ENCODE measurements at places on chromosomes 1 and 21. TPM values are rescaled to one million over a fixed set of nuclear protein-coding genes. Genes with fewer than 3 reads are reported as not detected.

Gene PLA2G2D
- not detected for polyA plus RNA-seq

DNA sequence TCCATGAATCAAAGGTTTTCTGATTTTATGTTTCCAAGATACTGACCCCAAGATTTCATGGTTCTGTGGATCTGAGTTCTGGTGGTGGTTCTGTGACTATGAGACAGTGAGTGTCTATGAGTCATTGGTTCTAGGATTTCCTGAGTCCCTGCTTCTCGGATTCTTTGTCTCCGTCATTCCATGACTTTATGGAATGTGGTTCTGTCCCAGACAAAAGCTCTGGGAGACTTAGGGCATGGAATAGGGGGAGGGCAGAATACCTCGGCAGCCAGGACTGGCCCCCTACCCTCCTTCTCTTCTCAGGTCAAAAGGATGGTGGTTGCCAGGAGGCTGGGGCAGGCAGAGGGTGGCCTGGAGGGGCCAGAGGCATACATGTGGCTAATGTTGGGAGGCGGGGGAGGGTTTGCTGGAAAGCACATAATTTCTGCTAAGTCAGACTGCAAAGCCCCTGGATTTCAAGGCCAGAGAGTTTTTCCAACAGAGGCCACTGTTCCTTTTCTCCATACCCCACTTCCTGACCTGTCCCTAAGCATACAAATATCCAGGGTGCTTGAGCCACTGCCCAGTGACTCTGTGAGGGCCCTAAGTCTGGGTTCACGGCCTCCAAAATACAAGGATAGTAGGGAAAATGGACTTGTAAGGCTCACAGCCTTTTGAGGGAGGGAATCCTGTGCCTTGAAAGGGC is 17.2 kb downstream of the CDCP2 start:
- no peak overlapping the region for H3K27ac ChIP-seq
- no peak for DNase-seq
- no peaks in the 10 kb centered on the region for H3K4me1 ChIP-seq
- no peak overlapping the region for H3K4me3 ChIP-seq

GRCh38 chr1:91440847-91441246 is 36.2 kb upstream of the HFM1 start:
- H3K4me1 ChIP-seq = no peaks in the 10 kb centered on the region
- no peak overlapping the region for H3K27ac ChIP-seq
- H3K36me3 ChIP-seq = no peaks in the 10 kb centered on the region

- H3K36me3 ChIP-seq = no peaks in the 10 kb centered on the region
- DNase-seq = no peak
- H3K4me3 ChIP-seq = no peak overlapping the region
- no peaks in the 10 kb centered on the region for H3K4me1 ChIP-seq
Observed at GRCh38 chr21:33151941-33152731, 77.6 kb upstream of the IFNAR2 start.

GRCh38 chr1:59742526-59742925 is 72.2 kb upstream of the HOOK1 start:
- H3K4me3 ChIP-seq = no peak overlapping the region
- peaks cover 11% of the 10 kb centered on the region for H3K36me3 ChIP-seq
- H3K27ac ChIP-seq = no peak overlapping the region
- no peaks in the 10 kb centered on the region for H3K27me3 ChIP-seq
- DNase-seq = no peak

- H3K4me1 ChIP-seq = peaks cover 2% of the 10 kb centered on the region
- no peak overlapping the region for H3K27ac ChIP-seq
- H3K36me3 ChIP-seq = no peaks in the 10 kb centered on the region
Observed at GRCh38 chr1:100028765-100029164, 59.0 kb downstream of the SLC35A3 start.

DNA sequence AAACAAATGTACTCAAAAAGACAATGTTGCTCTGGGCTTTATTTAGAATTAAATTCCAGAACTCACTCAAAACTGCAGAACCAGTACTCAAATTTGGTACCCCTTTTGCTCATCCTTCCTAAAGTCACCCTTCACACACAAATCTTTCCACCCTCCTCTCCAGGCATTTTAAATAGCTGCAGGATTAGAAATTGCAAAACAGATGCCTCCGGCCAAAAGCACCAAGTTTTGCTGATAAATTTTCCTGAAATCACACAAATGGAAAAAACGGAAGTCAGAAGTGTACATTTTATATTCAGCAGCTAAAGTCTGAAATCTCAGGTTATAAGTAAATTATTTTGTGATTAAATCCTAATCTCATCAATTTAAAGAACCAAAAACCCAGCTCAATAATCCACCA is 147.0 kb downstream of the NRIP1 start:
- H3K36me3 ChIP-seq = no peaks in the 10 kb centered on the region
- no peak for DNase-seq
- no peaks in the 10 kb centered on the region for H3K27me3 ChIP-seq
- peaks cover 3% of the 10 kb centered on the region for H3K4me1 ChIP-seq
- no peak overlapping the region for H3K27ac ChIP-seq
- H3K4me3 ChIP-seq = no peak overlapping the region

Gene PAPPA2
- polyA plus RNA-seq = 3.3 TPM

DNA sequence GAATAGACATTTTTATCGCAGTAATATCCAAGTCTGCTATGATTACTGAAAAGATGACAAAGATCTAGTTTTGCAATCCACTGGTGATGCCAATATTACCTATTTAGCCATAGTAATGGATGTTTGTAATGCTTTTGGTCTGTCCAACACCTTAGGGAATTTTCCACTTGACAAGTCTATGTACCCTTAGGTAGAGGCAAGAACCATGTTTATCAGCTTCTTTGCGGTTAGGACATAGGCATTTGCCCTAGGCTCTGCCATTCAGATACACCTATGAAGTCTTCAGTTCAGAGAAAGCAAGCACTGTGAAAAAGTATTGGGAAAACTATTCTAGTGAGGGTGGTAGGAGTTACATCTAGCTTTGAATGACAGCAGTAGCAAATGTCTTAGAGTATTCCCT is 40.2 kb upstream of the SLC35D1 start:
- no peaks in the 10 kb centered on the region for H3K27me3 ChIP-seq
- no peak overlapping the region for H3K27ac ChIP-seq
- H3K4me3 ChIP-seq = no peak overlapping the region
- no peaks in the 10 kb centered on the region for H3K4me1 ChIP-seq

Gene C1orf210
- polyA plus RNA-seq = 1.7 TPM

Gene RSPO1
- not detected for polyA plus RNA-seq

GRCh38 chr1:153362187-153362775 is 4.6 kb downstream of the S100A9 start:
- H3K4me3 ChIP-seq = no peak overlapping the region
- no peaks in the 10 kb centered on the region for H3K4me1 ChIP-seq
- H3K36me3 ChIP-seq = no peaks in the 10 kb centered on the region
- peaks cover 4% of the 10 kb centered on the region for H3K27me3 ChIP-seq
- DNase-seq = no peak

DNA sequence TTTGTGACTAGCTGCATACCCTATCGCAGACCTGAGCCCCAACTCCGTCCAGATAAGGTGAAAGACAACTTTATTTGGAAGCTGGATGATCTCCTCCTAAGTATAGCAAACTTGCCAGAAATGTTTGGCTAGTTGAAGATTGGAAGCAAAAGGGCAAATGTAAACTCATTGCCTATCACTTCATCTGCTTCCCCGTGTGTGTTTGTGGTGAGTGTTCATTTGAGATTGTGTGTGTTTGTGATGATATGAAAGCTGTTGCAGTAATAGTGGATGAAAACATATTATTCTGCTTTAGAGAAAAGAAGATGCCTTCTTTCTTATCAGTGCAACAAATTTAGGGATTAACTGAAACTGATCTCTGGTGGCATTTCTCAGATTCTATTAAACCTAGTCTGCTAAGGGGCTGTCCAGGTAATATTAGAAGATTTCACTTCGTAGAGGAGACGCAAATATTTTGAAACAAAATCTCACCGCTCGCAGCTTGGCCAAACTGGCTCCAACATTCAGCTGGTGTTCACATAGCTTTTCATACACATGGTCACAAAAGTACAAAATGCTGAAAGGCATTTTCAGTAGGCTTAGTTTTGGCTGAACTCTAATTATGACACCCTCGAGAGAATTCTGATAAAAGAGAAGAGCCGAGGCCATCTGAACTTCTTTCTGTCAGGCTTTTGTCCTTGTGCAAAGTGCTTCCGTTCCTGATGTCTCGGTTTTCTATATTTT is 1.1 kb downstream of the TBX19 start:
- H3K27ac ChIP-seq = no peak overlapping the region
- H3K4me3 ChIP-seq = no peak overlapping the region
- DNase-seq = no peak
- no peaks in the 10 kb centered on the region for H3K36me3 ChIP-seq
- H3K4me1 ChIP-seq = no peaks in the 10 kb centered on the region

DNA sequence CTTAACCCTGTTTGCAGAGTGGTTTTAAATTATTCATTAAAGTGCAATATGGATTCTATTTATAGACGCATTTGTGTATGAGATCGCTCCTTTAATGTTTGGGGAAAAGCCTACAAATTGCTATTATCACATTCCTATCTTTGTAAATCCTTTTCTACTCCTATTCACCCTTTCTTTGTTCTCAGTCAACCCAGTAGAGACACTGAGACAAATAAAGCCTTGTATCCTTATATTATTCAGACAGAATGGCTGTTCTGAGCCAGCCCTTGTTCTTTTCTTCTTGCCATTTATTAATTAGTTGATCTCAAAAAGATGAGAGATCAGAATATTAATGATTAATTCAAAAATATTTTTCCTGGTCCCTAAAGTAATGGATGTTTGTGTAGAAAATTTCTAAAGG is 8.4 kb downstream of the PCBP3 start:
- no peak overlapping the region for H3K27ac ChIP-seq
- no peaks in the 10 kb centered on the region for H3K27me3 ChIP-seq
- no peak for DNase-seq
- no peaks in the 10 kb centered on the region for H3K4me1 ChIP-seq
- no peak overlapping the region for H3K4me3 ChIP-seq

Gene GPR37L1
- polyA plus RNA-seq = 0.04 TPM

DNA sequence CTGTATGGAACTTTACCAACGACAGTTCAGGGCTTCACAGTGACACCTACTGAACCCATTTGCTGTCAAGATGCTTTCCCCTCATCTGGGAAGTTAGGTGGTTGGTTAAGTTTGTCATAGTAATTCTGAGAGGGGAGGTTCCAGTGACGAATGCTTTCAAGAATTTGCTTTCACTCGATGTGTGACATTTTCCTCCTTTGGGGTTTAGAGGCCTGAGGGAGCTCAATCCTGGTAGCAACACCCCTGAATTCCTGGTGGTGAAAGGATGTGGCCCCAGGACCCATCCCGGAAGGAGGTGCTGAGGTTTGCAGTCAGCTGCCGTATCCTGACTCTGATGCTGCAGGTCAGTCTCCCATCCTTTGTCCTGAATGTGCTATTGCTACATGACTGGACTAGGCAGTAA is 2.8 kb downstream of the PIGV start:
- no peak overlapping the region for H3K4me3 ChIP-seq
- H3K4me1 ChIP-seq = peaks cover 26% of the 10 kb centered on the region
- no peaks in the 10 kb centered on the region for H3K27me3 ChIP-seq
- H3K36me3 ChIP-seq = peaks cover 4% of the 10 kb centered on the region
- no peak for DNase-seq
- no peak overlapping the region for H3K27ac ChIP-seq

GRCh38 chr1:173049322-173049633 is 1.5 kb downstream of the TNFSF18 start:
- H3K27me3 ChIP-seq = no peaks in the 10 kb centered on the region
- no peak overlapping the region for H3K27ac ChIP-seq
- no peak overlapping the region for H3K4me3 ChIP-seq
- no peak for DNase-seq

- no peak overlapping the region for H3K4me3 ChIP-seq
Observed at GRCh38 chr1:165174491-165174890, 182.0 kb downstream of the LMX1A start.

- no peak for DNase-seq
- H3K4me1 ChIP-seq = no peaks in the 10 kb centered on the region
- no peak overlapping the region for H3K27ac ChIP-seq
- H3K27me3 ChIP-seq = no peaks in the 10 kb centered on the region
Observed at GRCh38 chr1:159982280-159982679, 28.2 kb upstream of the SLAMF9 start.

- no peak overlapping the region for H3K4me3 ChIP-seq
- H3K27me3 ChIP-seq = no peaks in the 10 kb centered on the region
- H3K4me1 ChIP-seq = no peaks in the 10 kb centered on the region
Observed at GRCh38 chr1:187862506-187862905, 1033.8 kb downstream of the PLA2G4A start.

Gene PCBP3
- 0.36 TPM for polyA plus RNA-seq

Gene RIPPLY3
- 0.21 TPM for polyA plus RNA-seq

Gene RBP7
- 7.5 TPM for polyA plus RNA-seq

DNA sequence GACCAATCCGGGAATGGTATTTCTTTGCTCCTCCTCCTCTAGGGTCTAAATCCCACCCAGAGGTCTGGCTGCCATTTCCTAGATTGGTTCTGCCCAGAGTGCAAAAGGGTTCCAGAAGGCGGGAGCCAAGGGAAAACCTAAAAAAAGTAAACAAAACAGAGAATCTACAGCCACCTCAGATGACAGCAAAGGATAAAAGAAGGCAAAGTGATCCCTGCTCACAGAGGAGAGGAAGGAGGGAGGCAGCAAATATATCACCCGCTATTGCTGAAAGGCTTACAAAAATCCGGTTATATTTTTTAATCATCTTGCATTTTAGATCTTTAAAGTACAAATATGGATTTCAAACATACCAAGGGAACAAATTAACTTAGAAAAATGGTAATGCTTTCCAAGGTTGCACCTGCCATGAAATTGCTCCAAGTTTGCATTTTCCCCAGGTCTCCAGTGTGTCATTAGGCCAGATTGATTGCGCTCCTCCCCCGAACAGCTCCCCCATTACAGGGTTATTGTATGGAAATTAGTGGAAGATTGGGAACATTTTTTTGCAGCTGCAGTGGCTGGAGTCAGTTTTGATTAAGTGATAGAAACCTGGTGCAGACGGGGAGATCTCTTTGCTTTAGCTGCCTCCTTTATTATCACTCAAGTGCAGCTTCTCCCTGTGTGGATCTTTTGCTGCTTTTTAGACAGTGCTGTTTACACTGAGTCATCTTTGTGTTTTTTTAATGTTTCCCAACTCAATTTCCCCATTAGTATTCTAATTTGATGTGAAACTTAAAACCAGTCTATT is 280.5 kb upstream of the CAMK1G start:
- no peak overlapping the region for H3K27ac ChIP-seq
- no peaks in the 10 kb centered on the region for H3K36me3 ChIP-seq
- no peak for DNase-seq
- no peaks in the 10 kb centered on the region for H3K27me3 ChIP-seq
- H3K4me3 ChIP-seq = no peak overlapping the region
- H3K4me1 ChIP-seq = no peaks in the 10 kb centered on the region

Gene PRDM2
- polyA plus RNA-seq = 6.2 TPM

Gene RGS13
- 0.05 TPM for polyA plus RNA-seq

Gene TCHHL1
- not detected for polyA plus RNA-seq

- H3K27ac ChIP-seq = no peak overlapping the region
- DNase-seq = no peak
- H3K36me3 ChIP-seq = no peaks in the 10 kb centered on the region
Observed at GRCh38 chr1:17162941-17163340, 42.0 kb upstream of the PADI1 start.

Gene LRRC53
- polyA plus RNA-seq = not detected

DNA sequence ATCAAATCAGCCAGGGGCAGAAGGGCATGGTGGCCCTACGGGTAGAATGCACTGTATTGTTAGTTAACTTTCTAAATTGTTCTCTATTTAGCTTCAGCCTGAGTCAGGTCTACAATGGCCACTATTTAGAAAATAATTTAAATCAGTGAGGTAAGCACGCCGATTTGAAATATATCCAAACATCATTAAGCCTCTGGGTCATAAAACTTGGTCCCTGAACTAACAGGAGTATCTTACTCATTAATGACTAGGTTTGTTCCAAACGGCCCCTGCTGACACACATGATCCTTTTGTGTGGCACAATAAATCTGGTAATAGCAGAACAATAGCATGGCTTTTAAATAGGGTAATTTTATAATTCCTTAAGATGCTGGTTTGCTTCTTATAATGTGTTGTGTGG is 48.4 kb downstream of the STX6 start:
- no peaks in the 10 kb centered on the region for H3K27me3 ChIP-seq
- H3K27ac ChIP-seq = no peak overlapping the region
- DNase-seq = no peak
- no peak overlapping the region for H3K4me3 ChIP-seq
- peaks cover 12% of the 10 kb centered on the region for H3K36me3 ChIP-seq
- peaks cover 2% of the 10 kb centered on the region for H3K4me1 ChIP-seq

Gene USP33
- 16.6 TPM for polyA plus RNA-seq

All from liver (tissue), 10 donors.